ENCODE measurements at places on chromosomes 13 and 19. TPM values are rescaled to one million over a fixed set of nuclear protein-coding genes. Genes with fewer than 3 reads are reported as not detected.
A peak's percentile ranks its signal among the peaks of the same experiment; 100 is the strongest.

MYBPC2 gene
- total RNA-seq, result 0.24 TPM

AZU1 gene
- total RNA-seq, result not detected

ITM2B gene
- 127 TPM for total RNA-seq

DCT gene
- total RNA-seq, result not detected

B9D2 gene
- total RNA-seq, result 8.5 TPM

PEX11G gene
- total RNA-seq, result 0.95 TPM

SERTAD1 gene
- 17.8 TPM for total RNA-seq

CNMD gene
- total RNA-seq, result not detected

FCAR gene
- total RNA-seq, result not detected

DNA sequence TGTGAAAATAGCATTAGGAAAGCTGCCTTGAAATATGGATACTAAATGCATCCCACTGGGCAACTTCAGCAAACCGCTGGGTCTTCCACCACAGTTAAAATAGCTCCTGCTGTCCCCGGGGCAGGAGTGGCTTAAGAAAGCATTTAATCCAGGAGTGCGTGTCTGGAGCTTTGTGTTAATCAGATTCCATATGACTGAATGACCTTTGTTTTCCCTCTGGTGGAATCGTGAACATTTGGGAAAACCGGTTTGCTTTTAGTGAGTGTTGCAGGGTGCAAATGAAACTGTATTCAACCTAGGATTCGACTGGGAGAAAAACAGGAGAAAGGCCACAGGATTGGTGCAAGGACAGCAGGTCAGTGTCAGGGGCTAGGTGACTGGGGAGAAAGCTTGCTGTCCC lies 237.6 kb upstream of the MAB21L1 start:
- DNase-seq, result no peak
- H3K27me3 ChIP-seq, result no peaks in the 10 kb centered on the region
- H3K27ac ChIP-seq, result no peak overlapping the region
- H3K4me1 ChIP-seq, result no peaks in the 10 kb centered on the region
- H3K36me3 ChIP-seq, result no peaks in the 10 kb centered on the region

DNA sequence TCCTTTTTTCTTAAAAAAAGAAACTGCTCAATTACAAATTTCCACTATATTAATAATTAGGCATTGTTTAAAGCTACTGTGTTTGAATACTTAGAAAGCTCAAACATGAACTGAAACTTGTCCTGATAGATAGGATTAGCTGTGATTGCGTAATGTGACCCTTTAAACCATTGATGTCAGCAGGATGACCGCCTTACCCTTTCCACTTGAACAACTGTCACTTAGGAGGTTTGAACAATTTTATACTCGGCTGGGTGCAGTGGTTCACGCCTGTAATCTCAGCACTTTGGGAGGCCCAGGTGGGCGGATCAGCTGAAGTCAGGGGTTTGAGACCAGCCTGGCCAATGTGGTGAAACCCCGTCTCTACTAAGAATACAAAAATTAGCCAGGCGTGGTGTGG lies 2.9 kb downstream of the LAMP1 start:
- no peak for DNase-seq
- H3K4me1 ChIP-seq, result peaks cover 23% of the 10 kb centered on the region
- peaks cover 6% of the 10 kb centered on the region for H3K36me3 ChIP-seq

DNA sequence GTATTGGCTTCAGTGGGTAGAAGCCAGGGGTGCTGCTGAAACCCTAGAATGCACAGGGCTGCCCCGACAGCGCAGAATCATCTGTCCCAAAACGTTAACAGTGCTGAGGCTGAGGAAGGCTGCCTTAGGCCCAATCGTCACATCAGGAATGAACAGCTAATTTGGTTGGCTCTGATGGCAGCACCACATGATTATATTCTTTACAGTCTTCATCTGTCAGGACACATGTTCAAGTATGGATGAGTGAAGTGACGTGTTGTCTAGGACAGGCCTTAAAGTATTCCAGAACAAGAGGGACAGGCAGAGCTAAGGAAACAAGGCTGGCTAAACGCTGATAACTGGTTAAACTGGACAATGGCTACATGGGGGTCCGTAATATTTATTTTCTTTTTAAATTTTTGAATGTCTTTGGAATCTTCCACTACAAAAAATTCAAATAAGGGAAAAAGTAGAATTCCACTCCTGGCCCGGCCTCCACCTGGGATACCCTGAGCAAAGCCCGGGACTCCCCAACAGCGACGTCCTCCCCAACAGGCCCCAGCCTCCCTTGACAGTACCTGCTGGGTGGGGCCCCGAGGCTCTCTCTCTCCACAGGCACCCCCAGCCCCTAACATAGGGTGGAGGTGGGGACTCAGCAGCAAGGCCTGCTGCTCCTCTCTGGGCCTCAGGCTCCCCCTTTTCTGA lies 14.8 kb upstream of the CCNP start:
- no peak overlapping the region for H3K4me3 ChIP-seq
- no peaks in the 10 kb centered on the region for H3K4me1 ChIP-seq
- no peak overlapping the region for H3K27ac ChIP-seq

- peaks cover 20% of the 10 kb centered on the region for H3K4me1 ChIP-seq
- H3K27me3 ChIP-seq, result no peaks in the 10 kb centered on the region
- DNase-seq, result no peak
- H3K4me3 ChIP-seq, result peak overlapping the region; percentile 74
- H3K27ac ChIP-seq, result no peak overlapping the region
- no peaks in the 10 kb centered on the region for H3K36me3 ChIP-seq
These were observed 1.1 kb downstream of the CRTC1 start for GRCh38 chr19:18684642-18684993.

DNA sequence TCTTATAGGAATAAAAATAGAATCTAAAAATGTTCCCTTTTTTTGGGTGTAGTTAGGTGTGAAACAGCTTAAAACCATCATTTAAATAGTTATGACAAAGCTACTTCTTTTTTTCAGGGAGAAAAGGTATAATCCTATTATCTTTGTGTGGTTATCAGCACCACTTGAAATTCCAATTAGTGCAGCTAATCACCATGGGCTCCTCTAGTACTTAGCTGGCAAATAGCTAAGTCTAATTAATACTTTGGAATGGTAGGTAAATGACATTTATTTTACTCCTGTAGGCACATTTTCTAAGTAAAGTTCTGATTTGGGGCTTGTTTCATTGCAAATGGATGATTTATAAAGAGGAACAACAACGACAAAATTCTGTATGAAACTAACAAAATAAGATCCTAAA lies 132.6 kb downstream of the OLFM4 start:
- H3K27me3 ChIP-seq, result no peaks in the 10 kb centered on the region
- no peaks in the 10 kb centered on the region for H3K4me1 ChIP-seq
- no peaks in the 10 kb centered on the region for H3K36me3 ChIP-seq
- no peak overlapping the region for H3K4me3 ChIP-seq
- no peak overlapping the region for H3K27ac ChIP-seq

GRCh38 chr13:47673009-47673850 lies 327.8 kb downstream of the SUCLA2 start:
- DNase-seq, result no peak
- H3K4me1 ChIP-seq, result no peaks in the 10 kb centered on the region
- H3K27me3 ChIP-seq, result no peaks in the 10 kb centered on the region
- H3K36me3 ChIP-seq, result no peaks in the 10 kb centered on the region
- no peak overlapping the region for H3K27ac ChIP-seq
- H3K4me3 ChIP-seq, result no peak overlapping the region

- peaks cover 23% of the 10 kb centered on the region for H3K4me1 ChIP-seq
- no peak overlapping the region for H3K27ac ChIP-seq
- H3K4me3 ChIP-seq, result no peak overlapping the region
These were observed 20.8 kb downstream of the LAIR2 start for GRCh38 chr19:54523403-54523802.

DNA sequence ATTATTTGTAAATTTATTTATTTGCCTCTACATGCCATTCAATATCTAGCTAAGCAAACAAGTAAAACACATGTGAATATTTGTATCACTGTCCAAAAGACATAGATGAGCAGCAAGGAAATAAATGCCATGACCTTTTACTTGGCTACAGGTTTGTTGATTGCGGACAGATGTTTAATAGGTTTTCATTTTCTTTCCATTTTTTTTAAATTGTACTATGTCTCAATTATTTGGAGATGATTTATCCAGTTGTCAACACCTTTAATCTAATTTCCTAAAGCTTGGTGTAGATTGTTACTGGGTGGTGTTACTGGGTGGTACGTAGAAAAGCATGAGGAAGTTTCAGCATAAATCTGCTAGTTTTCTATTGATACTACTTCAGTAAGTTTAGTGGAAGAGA lies 560.6 kb upstream of the SPRY2 start:
- no peaks in the 10 kb centered on the region for H3K4me1 ChIP-seq
- DNase-seq, result no peak
- no peaks in the 10 kb centered on the region for H3K36me3 ChIP-seq
- no peak overlapping the region for H3K27ac ChIP-seq

- H3K27ac ChIP-seq, result peak overlapping the region; percentile 43
- H3K27me3 ChIP-seq, result no peaks in the 10 kb centered on the region
- no peak overlapping the region for H3K4me3 ChIP-seq
- H3K4me1 ChIP-seq, result peaks cover 77% of the 10 kb centered on the region
- DNase-seq, result peak; percentile 43
These were observed 9.9 kb downstream of the RANBP3 start for GRCh38 chr19:5967994-5968430.

GRCh38 chr19:47723581-47723940 lies 10.3 kb downstream of the EHD2 start:
- no peaks in the 10 kb centered on the region for H3K4me1 ChIP-seq
- DNase-seq, result no peak
- no peak overlapping the region for H3K4me3 ChIP-seq
- H3K27me3 ChIP-seq, result no peaks in the 10 kb centered on the region
- no peak overlapping the region for H3K27ac ChIP-seq

DNA sequence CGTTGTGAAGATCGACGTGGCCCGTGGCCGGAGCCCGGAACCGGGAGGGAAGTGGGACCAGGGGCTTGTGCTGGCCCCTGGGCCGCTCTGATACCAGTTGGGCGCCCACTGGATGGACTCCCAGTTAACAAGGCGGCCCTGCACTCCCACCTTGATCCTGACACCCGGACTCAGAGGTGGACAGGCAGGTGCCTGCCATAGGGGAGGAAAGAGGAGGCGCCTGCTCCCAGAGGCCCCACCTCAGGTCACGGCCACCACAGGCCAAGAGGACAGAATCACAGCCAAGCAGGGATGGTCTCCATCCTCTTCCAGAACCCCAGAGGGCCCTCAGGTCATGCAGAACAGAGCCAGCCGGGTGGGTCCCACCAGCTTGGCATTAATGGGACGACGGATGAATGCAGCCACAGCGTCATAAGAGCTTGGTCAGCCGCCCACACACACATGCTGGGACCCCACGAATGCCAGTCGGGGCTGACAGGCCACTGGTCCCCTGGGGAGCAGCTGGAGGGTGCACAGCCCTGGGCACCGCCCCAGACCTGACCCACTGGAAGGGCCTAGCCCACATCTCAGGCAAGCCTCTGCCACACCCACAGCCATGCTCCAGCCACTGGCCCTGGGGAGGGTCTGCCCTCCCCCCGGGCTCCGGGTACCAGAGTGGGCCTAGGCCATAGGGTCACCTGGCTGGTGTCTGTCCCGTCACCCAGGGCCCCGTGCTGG lies 9.6 kb upstream of the KLF16 start:
- peaks cover 5% of the 10 kb centered on the region for H3K36me3 ChIP-seq
- peak overlapping the region; percentile 72 for H3K27ac ChIP-seq
- no peaks in the 10 kb centered on the region for H3K27me3 ChIP-seq
- peak overlapping the region; percentile 93 for H3K4me3 ChIP-seq
- peaks cover 30% of the 10 kb centered on the region for H3K4me1 ChIP-seq

GRCh38 chr19:35085947-35086346 lies 29.7 kb upstream of the FXYD3 start:
- H3K27me3 ChIP-seq, result no peaks in the 10 kb centered on the region
- H3K4me1 ChIP-seq, result peaks cover 22% of the 10 kb centered on the region
- no peak overlapping the region for H3K4me3 ChIP-seq
- H3K27ac ChIP-seq, result peak overlapping the region; percentile 16
- no peaks in the 10 kb centered on the region for H3K36me3 ChIP-seq

DNA sequence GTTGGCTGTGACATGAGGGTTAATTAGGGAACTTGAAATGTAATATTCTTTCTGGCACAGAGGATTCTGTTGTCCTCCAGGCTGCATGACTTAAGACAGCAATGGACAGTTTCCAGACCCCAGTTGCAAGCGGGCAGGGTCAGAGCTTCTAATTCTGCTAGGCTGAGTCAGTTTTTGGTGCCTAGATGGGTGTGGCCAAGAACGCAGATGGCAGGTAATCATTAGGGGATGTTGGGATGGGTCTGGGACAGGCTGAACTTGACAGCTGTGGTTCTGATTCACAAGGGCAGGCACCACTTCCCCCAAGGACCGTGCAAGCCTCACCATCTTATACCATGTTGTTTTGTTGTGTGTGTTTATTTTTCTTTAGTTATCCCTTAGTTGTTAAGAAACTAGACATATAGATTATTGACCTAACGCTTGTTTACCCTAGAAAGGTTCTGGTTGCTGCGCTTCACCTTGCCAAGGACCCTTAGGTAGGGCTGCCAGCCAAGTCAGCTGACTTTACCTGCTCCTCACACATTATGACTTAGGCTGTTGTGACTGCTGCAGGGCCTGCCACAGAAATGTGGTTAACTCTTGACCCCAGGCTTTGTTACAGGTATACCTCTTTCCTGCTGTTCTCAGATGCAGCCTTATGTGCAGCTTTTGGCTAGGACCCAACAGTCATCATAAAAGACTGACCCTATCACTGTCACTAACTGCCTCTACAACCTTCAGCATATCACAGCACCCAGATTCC lies 117.7 kb upstream of the KLF12 start:
- H3K27me3 ChIP-seq, result no peaks in the 10 kb centered on the region
- H3K4me3 ChIP-seq, result peak overlapping the region; percentile 7
- H3K4me1 ChIP-seq, result peaks cover 75% of the 10 kb centered on the region
- no peak overlapping the region for H3K27ac ChIP-seq
- H3K36me3 ChIP-seq, result no peaks in the 10 kb centered on the region

DNA sequence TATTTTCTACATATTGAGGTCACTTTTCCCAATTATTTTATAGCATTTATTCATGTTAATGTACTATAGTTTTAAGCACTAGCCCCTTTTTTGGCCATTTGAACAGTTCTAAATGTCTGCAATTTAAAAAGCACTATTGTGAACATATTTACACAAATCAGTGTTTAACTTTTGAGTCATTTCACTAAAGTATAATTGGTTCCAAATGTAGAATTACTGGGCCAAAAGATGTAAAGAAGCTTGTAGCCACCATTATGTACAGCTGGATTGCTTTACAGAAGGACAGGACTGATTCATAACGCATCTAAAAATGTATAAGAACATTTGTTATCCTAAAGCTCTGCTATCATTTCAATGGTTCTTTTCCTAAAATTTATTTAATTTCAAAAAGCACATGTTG lies 16.6 kb upstream of the ATP12A start:
- no peak for DNase-seq
- H3K4me1 ChIP-seq, result no peaks in the 10 kb centered on the region
- no peak overlapping the region for H3K27ac ChIP-seq
- no peak overlapping the region for H3K4me3 ChIP-seq
- H3K27me3 ChIP-seq, result no peaks in the 10 kb centered on the region
- no peaks in the 10 kb centered on the region for H3K36me3 ChIP-seq

DNA sequence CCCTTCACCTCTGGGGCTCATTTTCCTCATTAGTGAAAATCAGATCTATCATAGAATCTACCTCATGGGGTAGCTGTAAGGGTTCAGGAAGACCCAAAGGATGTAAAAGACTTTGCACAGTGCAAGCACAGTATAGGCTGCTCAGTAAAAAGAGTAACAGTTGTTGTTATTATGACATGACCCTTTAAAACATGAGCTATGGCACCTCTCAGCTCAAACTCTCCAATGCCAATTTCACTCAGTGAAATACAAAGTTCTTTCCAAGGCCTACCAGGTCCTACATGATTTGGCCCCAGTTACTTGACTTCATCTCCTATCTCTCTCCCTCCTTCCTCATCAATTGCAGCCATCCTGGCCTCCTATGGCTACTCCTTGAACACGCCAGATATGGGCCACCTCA lies 4.9 kb downstream of the SMG9 start:
- DNase-seq, result no peak
- H3K27ac ChIP-seq, result no peak overlapping the region
- no peak overlapping the region for H3K4me3 ChIP-seq
- H3K36me3 ChIP-seq, result peaks cover 46% of the 10 kb centered on the region
- H3K4me1 ChIP-seq, result peaks cover 25% of the 10 kb centered on the region

Data from CD8-positive, alpha-beta memory T cell (primary cell).